Nasal cavity respiratory epithelium epithelial cell of viscerocranial mucosa (primary cell): ENCODE measurements at places on chromosomes 2 and 18. TPM values are rescaled to one million over a fixed set of nuclear protein-coding genes. Genes with fewer than 3 reads are reported as not detected.

Gene DHRS9
- 8.8 and 15.0 TPM in 2 replicates for total RNA-seq

Gene RND3
- 354 and 1,220 TPM in 2 replicates for total RNA-seq

Gene DYNAP
- not detected in 2 replicates for total RNA-seq

Gene DUSP2
- total RNA-seq, result 6.2 and 13.0 TPM in 2 replicates

Gene REEP1
- total RNA-seq, result under 0.01 TPM in 1 of 2 replicates, not detected in the other

Gene ARHGEF4
- 81.3 and 81.4 TPM in 2 replicates for total RNA-seq
